D341Med (cell line): ENCODE measurements at places on chromosomes 6 and 20.

DNA sequence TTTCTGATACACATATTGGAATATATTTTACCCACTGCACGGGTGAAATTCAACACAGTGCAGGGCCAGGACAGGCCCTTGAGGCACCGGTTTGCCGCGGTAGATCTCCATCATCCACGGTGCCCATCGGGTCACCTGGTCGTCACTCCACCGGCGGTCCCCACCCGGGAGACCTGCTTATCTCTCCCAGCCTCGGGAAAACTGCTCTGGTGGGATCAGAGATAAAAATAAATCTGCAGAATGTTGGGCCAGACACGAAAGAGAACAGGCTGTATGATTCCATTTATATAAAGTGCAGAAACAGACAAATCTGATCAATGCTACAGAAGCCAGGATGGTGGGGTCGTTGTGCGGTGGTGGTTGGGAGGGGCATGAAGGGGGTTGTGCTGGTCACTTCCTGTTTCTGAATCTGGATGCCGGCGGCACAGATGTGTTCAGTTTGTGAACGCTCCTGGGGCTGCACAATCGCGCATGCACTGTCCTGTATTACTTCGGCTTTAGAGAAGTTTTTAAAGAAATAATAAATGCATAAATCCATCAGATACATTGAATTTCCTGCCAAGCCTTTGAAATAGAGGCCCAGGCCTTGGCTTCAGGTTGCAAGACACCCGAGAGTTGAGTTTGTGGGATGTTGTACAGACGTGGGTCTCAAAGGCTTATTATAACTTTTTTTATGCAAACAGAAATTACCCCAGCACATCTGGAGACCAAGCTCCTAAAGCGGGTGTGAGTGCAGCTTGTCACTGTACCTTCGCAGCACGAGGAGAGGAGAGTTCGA lies 54.3 kb downstream of the ANKRD60 start:
- no peak for DNase-seq

- no peak for DNase-seq
These were observed 581.1 kb upstream of the CITED2 start for GRCh38 chr6:139955366-139956155.

GRCh38 chr6:37725957-37726356 lies 28.3 kb upstream of the MDGA1 start:
- no peak for DNase-seq

GRCh38 chr20:44400970-44401769 lies 45.7 kb downstream of the HNF4A start:
- no peak for DNase-seq

DNA sequence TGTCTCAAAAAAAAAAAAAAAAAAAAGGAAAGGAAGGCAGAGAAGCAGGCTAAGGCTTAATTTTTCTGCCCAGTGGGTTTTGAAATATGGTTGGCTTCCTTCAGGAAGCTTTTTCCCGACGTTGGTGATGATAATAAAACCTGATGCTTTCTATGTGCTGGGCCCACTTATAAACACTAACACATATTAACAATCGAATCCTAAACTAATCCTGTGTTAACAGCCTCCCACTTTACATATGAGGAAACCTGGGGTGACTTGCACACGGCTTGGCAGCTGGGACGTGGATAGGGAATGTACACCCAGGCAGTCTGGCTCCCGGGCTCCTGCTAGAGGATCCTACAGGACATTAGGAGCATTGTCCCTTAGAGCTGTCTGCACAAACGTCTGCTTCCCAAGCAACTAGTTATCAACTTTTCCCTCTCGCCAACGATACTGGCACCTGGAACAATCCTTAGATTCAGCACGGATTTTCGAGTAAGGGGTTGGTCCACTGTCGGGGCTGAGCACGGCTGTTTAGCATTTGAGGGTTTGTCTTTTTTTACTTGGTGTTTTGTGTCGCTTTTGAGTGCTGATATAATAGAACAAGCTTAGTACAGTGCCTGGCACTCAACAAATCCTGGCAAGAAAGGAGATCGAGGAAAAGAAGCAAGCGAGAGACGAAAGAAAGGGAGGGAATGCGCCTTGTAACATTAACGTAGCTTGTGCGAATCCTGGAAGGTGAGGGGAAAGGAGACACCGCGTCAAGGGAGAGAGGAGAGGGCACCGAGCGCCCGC lies 622 bp upstream of the KIZ start:
- DNase-seq: peak; percentile 66

GRCh38 chr20:44598423-44599305 lies 16.3 kb downstream of the PKIG start:
- DNase-seq: no peak

DNA sequence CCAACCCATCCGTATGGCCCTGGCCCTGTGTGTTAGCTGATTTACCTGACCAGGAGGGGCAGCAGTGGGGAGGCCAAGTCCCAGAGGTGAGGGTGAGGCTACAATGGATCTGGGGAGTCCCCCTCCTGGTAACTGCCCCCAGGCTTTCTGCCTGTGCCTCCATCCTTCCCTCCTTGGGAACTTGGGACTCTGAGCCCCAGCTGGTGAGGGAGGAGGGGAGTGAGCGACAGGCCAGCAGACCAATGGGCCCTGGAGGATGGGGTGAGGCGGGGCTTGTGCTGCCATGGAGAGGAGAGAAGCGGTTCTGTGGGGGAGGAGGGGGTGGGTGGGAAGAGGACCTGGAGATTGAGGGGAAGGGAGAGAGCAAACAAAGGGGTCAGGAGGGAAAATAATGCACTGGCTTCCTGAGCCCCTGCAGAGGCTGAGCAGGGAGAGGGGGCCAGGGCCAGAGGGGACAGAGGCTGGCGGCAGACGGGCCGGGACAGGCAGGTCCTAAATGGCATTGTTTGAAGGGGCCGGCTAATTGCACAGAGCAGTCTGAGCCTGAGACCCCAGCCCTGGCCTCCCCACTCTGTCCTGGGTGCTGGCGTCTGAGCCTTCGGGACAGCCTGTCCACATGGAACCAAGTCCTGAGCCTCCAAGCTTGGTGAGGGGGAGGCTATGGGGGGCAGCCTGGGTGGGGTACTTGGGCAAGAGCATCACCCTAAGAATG lies 17.5 kb downstream of the DNMT3B start:
- DNase-seq: no peak

- no peak for DNase-seq
These were observed 158.3 kb downstream of the BMP2 start for GRCh38 chr20:6925744-6926278.

- no peak for DNase-seq
These were observed at the start of gene GGTLC1 for GRCh38 chr20:23988561-23988960. Gene GGTLC1, minus strand, starts transcription at chr20:23988779. Its CDS starts 2,168 bp downstream, at chr20:23986611.

DNA sequence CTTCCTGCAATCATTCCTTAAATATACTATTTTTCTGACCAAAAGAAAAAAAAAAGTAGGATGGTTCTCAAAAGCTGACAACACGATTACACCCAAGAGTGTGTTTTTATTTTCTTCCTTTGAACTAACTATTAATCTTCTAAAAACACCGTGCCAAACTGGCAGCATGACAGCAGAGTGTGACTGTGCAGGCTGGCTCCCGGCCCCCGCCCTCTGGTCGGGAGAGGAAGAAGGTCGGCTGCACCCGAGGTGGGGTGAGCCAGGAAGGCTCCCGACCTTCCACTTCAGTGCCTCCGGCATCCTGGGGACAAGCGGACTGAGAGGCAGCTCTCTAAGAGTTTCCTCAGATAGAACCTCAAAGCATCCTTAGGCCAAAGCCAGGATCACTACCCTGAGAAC lies 29.2 kb downstream of the SLC22A23 start:
- no peak for DNase-seq

DNA sequence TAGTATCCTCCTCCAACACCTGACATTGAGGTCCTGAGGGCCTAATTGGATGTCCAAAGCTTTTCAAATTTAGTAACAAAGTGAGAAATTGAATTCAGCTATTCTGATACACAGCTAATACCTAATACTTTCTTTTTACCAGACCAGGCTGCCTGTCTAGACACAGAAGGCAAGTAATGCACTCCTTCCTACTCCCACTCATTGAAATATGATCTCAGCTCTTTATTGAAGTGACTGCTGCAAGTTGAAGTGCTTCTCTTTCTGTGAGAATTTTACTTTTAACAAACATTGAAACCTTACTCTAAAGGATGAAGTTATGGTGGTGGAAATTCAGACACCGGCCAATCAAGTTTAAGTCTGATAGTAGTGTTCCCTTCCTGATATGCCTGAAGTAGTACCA lies 90.8 kb upstream of the OGFRL1 start:
- DNase-seq: no peak

GRCh38 chr6:43509142-43509983 lies 783 bp downstream of the LRRC73 start:
- DNase-seq: no peak

- no peak for DNase-seq
These were observed 12.3 kb downstream of the NRN1 start for GRCh38 chr6:5994234-5994998.

- DNase-seq: no peak
These were observed 260.4 kb downstream of the PTPRK start for GRCh38 chr6:128259730-128260685.

- DNase-seq: no peak
These were observed 69.3 kb downstream of the FAM229B start for GRCh38 chr6:112156668-112157067.

DNA sequence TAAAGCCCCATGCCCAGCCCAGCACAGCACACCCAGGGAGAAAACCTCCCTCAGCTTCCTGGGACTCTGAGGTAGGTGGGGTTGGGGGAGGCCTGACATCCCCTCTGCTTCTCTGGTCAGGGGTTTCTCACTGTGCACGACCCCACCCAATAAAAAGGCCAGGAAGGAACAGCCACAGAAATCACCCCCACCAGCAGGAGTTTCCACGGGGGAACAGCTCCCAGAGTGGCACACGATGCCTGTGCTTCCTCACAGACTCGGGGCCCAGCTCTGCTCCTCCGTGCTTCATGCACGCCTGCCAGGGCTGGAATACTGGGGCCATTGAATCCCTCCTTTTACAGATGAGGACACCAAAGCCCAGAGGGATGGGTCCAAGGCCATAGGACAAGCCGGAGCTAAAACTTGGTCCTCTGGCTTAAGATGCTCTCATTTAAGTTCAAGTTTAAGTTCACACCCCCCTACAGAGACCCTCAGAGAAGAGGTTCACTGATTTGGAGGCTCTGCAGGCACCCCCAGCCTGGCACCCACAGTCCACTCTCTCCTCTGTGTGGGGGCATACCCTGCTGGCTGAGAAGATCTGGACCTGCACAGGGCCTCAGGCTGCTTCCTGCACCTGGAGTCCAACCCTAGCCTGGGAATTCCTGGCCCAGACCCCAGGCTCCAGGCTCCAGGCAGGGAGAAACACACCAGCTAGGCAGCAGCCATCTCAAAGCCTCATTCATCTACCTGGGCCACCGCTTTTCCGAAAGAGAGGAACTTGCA lies 14.3 kb downstream of the ACSS1 start:
- no peak for DNase-seq

DNA sequence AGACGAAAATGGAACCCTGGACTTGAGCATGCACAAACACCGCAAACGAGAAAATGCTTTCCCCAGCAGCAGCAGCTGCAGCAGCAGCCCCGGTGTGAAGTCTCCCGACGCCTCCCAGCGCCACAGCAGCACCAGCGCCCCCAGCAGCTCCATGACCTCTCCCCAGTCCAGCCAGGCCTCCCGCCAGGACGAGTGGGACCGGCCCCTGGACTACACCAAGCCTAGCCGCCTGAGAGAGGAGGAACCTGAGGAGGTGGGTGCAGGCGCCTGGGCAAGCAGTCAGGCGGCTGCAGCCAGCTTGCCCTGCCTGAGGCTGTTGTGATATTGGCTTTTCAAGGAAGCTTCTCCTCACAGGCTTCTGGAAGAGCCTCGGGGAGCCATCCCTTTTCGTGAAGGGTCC lies 35.8 kb upstream of the PCMTD2 start:
- no peak for DNase-seq

DNA sequence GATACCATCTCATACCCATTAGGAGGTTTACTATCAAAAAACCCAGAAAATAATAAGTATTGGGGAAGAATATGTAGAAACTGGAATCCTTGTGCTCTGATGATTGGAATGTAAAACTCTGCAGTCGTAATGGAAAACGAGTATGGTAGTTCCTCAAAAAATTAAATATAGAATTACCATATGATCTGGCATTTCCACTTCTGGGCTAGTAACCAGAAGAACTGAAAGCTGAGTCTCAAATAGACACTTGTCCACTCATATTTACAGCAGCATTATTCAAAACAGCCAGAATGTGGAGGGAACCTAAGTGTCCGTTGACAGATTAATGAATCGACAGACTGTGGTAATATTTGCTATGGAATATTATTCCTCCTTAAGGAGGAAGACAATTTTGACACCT lies 44.3 kb downstream of the FOXC1 start:
- no peak for DNase-seq

DNA sequence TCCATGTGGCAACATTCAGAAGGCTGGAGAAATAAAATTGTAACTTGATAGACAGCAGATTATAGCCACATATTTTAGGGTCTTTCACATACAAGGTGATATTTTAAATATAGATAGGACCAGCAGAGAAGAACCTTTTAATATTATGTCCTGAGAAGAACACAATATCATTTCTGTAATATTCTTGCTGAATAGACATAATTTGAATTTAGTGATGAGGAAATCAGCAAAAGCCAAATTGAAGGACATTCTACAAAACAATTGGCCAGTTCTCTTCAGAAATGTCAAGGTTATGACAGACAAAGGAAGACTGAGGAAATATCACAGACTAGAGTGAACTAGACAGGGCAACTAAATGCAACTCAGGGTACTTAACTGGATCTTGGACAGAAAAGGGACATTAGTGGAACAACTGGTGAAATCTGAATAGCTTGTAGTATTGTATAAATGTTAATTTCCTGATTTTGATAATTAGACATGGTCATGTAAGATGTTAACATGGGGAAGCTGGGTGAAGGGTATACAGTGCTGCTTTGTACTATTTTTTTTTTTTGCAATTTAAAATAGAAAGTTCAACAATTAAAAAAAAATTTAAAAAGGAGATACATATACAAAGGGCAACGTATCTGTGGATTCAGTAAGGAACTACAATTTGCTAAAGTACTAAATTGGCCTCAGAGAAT lies 134.5 kb upstream of the SIM1 start:
- no peak for DNase-seq

- no peak for DNase-seq
These were observed 139.5 kb upstream of the SCGN start for GRCh38 chr6:25512560-25512959.

GRCh38 chr6:43122146-43122545 lies 46.0 kb downstream of the PTK7 start:
- DNase-seq: peak; percentile 14

- peak; percentile 43 for DNase-seq
These were observed 506.9 kb downstream of the LMBRD1 start for GRCh38 chr6:69289689-69290495.

- no peak for DNase-seq
These were observed 155.1 kb downstream of the CDC5L start for GRCh38 chr6:44542401-44543116.

- no peak for DNase-seq
These were observed 80.6 kb downstream of the PHF3 start for GRCh38 chr6:63716169-63716568.

- no peak for DNase-seq
These were observed 16.7 kb upstream of the LMBRD1 start for GRCh38 chr6:69813508-69813907.

- DNase-seq: no peak
These were observed 122.0 kb upstream of the ID4 start for GRCh38 chr6:19715167-19715551.

- DNase-seq: no peak
These were observed 155.2 kb downstream of the TFAP2A start for GRCh38 chr6:10259671-10260070.

- DNase-seq: no peak
These were observed 132.4 kb upstream of the FBXL4 start for GRCh38 chr6:99080191-99080590.
